CD4-positive, alpha-beta T cell (primary cell): ENCODE measurements at places on chromosomes 12 and 14.

GRCh38 chr14:33375786-33376185 is 437.1 kb downstream of the NPAS3 start:
- no peak for DNase-seq

- no peak for DNase-seq
Measured at GRCh38 chr14:92657457-92658142, 90.8 kb downstream of the LGMN start.

DNA sequence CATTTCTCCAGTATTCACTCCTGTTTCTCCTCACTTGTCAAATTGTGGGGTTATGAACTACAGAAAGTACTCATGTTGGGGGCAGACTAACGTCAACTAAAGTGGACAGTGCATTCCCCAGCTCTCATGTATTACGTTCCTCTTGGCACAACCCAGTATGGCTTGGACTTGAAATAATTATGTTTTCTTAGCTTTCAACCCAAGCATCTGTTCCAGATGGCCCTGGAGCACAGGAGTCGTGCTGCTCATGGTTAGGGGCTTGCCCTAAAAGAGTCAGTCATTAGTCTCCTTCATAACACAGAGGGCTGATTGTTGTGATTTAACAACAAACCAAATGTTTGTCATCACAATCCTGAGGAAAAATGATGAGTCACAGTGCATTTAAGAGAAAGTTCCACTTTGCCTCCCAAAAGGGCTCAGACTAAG is 154.4 kb downstream of the RPAP3 start:
- DNase-seq, result no peak

GRCh38 chr12:20453756-20454310 is 85.5 kb downstream of the PDE3A start:
- no peak for DNase-seq

DNA sequence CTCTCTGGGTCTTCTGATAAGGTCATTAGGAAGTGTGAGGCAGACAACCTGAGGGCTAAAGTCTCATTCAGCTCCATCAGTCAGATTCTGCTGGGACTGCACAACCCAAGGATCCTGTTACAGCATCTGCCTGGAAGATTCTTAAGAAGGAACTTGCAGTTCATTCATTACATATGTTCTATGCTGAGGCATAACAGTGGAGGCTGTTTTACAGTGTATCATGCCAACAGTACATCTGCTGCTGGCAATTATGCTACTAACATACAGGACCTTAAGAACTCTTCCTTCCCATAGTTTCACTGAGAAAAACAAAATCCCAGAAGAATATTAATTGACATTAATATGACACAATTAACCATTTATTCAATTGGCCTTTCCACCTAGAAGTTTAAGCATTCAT is 968.6 kb downstream of the DIO2 start:
- no peak for DNase-seq

DNA sequence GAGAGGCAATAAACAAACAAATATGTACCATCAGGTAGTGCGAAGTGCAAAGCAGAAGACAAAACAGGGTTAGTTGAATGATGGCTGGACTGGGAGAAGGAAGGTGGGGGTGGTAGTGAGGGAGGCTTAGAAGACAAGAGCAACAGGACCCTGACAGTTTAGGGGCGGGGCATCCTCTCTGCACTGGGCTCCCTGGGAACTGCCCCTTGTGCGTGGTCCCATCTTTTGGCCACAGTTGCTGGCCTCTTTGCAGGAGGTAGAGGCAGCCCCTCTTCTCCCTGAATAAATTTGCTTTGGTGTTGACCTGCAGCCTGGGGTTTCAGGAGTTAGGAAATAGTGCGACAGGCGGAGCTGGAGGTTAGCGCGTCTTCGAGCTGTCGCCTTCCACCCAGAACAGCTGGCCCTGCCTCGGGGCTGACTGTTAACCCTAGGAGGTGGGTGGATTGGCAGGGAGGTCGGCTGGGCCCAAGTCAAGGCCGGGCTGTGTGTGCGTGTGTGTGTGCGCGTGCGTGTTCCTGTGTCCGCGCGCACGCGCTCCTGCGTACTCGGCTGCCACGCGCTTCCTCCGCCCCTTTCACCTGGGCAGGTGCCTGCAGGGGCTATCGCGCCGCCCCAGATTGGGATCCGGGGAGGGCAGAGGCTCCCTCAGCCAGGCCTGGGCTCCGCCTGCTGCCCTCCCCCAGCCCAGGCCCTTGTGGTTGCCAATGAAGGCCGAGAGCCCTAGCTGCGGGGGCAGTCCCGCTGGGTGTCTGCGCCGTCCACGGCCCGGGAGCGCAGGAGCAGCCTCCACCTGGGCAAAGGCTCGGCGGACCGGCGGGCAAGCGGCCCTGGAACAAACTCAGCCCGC is 180.8 kb downstream of the ADCK1 start:
- no peak for DNase-seq
